ENCODE measurements at places on chromosomes 6 and 20.

- no peak for DNase-seq
Measured at GRCh38 chr6:145749632-145750031, 14.3 kb upstream of the EPM2A start.

GRCh38 chr6:6925391-6926164 is 182.2 kb upstream of the RREB1 start:
- DNase-seq = no peak

DNA sequence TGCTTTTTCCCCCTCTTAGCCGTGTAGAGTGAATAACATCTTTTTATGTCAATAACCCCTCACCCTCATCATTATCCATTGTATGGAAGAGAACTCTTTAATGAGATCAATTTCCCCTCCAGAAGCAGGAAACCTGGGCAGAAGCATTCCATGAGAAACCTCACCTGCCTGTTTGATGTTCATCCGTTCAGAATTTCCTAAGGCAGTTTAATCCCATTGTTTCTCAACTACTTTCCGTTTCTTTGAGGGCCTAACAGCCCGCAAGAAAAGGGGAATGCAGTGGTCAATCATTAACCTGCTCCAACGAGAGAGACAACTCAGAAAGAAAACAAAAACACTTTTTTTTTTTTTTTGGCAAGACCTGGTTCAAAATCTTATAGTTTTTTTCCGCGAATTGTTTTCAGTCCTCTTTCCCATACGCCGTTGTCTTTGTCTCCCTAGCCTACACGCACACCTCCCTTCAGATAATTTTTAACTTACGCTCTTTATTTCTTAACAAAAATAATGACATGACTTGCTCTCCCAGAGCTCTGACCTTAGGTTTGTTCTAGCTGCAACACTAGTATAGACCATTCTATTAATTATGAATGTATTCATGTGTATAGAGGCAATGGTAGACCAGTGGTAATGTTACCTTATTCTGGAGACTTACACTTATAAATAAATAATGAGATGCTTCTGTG is 25.6 kb upstream of the ID4 start:
- DNase-seq = no peak

DNA sequence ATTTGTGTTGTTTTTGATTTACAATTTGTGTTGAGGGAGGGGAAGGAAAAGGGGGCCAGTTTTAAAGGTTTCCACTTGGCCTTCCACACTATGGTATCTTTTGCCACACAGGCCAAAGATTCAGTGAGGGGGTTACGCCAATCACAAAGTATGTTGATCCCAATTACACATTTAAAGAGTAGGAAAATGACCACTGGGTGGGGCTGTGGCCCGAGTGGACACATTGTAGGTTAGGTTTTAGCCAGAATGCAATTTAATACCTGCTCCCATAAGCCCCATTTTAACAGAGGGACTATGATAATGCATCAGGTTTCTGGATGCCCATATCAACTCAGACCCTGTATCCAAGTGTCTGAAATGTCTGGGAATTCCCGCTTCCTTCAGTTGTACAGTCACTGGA is 15.6 kb downstream of the VGLL2 start:
- no peak for DNase-seq

GRCh38 chr20:60066438-60066823 is 108.2 kb downstream of the CDH26 start:
- DNase-seq = no peak

DNA sequence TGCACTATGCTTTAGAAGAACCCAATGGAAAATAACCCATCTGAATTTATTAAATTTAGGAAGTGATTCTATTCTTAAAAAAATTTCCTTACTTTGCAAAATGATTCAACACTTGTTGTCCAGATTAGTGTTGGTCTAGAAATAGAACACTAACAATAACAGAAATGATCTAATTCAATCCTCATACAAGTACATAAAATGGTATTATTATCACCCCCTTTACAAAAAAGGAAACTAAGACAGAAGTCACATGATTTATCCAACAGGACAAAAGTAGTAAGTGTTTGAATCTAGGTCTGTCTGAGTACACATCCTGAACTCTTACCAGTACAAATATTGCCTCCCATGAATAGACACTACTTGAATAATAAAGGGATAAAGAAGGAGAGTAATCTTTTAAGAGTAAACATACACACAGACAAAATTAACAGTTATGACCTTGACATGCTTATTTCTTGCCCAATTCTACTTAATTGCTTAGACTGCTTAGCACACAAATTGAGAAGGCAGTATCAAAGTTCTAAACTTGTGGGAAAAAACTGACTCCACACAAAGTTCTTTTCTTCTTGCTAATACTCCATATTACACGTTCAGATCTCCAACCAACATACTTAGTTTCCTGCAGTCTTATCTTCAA is 195.4 kb upstream of the RUNX2 start:
- no peak for DNase-seq

DNA sequence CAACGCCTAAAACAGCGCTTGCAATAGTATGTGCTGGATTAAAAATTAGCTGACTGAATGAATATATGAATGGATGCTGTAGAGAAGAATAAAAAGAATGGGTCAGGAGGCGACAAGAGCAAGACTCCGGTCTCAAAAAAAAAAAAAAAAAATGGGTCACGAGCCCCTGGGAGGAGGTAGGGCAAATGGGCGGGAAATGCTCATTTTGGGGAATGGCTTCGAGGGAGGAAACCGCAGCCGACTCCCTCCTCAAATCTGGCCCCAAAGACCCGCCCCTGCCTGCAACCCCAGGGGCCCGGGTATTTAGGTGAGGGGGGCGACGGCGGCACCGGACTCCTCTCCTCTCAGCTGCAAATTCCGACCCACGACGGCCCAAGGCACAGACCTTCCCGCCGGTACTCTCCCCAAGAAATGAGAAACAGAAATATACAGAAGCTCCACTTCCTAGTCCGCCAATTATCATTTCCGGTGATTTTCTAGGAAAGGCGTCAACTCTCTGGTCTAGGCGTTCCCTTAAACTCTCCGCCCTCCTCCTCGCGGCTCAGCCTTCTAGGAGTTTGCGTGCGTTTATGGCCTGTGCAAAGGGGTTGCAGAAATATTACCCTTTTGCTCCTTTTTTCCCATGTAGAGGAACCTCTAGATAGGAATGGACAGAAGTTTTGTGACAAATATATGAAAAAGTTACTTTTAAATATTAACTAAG is at the start of gene ZNF311:
Gene ZNF311, minus strand, starts transcription at position 133 of the 703 bp plus-strand sequence. CDS start 1,361 bp downstream, outside the sequence.
- DNase-seq = no peak

DNA sequence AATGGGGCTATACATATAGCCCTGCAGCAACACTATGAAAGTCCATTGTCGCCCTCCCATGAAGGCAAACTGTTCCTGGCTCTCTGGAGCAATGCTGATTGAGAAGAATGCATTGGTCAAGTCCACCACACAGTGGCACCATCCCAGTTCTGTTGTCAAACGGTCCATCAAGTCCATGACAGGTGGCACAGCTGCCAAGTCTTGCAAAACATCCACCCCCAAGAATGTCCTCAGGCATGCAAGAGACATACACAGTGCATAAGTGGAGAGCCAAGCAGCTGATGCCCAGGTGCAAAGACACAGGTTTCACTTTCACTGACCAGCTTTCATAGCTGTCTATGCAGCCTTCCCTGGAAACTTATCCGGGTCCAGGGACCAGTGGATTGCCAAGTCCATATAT is 17.5 kb downstream of the ZNF391 start:
- no peak for DNase-seq

DNA sequence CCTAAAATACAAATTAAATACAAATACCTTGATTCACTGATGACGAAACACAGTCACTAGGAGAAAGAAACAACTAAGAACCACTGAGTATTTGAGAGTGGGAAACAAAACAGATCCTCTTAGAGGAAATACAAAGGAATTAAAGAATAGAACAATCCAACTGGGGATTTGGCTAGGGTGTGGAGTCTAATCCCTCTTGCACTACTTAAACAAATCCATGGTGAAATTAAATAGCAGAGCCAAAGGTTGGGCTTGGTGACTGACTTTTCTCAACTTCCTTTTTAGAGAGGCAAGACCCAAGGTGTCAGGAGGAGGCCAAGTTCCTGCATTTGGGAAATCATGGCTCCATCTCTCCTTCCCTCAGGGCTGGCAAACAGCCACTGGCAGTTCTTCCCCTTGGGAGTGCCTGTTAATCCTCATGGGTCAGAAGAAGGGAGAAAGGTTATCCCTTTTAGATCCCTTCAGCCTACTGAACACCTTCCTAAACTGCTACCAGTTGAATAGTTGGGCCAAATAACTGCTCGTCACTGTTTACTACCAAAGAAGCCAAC is 101.2 kb upstream of the TRAF3IP2 start:
- DNase-seq = no peak

DNA sequence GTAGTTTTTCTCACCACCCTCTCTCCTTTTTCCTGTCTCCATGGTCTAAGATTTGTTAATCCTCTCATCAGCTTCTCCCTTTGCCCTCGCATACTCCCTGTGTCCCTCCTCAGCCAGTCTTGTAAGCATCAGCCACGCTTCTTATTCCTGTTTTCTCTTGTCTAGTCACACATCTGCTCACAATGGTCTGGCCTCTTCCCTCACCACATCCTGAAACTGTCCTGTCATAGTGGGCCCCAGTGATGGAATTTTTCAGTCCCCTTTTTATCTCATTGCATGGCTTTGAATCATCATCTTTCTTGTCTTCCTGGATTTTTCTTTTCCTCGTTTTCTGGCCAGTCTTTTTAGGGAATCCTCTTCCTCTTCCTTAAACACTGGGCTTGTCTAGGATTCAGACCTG is 57.2 kb downstream of the GFRA4 start:
- no peak for DNase-seq

DNA sequence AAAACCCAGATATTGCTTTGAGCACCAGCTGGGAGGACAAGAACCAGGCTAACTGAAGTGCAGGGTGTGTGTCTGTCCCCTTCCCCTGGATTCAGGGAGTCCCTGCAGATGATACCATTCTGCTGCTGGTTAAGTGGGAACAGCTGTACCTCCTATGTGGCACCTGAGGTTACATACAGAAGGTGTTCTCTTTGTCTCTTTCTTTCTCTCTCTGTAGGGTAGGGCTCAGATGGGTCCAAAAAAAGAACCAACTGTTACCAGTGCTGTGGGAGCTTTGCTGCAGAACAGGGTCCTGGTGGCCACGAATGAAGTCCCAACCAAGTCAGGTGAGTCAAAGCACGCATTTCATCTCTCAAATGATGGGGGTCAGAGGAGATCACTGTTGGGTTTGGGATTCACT is 38.6 kb downstream of the ZC2HC1B start:
- DNase-seq = no peak

- no peak for DNase-seq
Measured at GRCh38 chr20:52983726-52984450, 11.7 kb downstream of the TSHZ2 start.

DNA sequence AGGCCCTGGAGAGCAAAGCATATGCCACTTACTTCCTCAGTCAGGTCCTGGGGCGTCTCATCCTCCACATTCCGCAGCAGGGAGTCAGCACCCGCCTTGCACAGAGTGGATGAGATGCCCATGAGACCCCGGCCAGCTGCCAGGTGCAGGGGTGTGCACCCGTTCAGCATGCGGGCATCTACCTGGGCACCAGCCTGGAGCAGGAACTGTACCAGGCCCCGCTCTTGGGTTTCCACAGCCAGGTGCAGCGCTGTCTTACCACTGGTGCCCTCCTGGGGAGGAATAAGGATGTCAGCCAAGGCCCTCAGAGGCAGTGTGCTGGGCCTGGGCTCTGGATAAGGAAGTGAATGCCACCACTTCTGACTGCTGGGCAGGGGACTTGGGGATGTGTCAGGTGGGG is 2.7 kb upstream of the SLC35B2 start:
- DNase-seq = no peak

- DNase-seq = no peak
Measured at GRCh38 chr6:63486196-63486595, 86.1 kb upstream of the LOC128125822 start.

GRCh38 chr6:46893648-46894047 is 28.1 kb downstream of the ADGRF5 start:
- DNase-seq = no peak

- DNase-seq = no peak
Measured at GRCh38 chr6:36506611-36507010, 40.7 kb downstream of the STK38 start.

- DNase-seq = no peak
Measured at GRCh38 chr20:46289432-46289831, 18.9 kb downstream of the CDH22 start.

DNA sequence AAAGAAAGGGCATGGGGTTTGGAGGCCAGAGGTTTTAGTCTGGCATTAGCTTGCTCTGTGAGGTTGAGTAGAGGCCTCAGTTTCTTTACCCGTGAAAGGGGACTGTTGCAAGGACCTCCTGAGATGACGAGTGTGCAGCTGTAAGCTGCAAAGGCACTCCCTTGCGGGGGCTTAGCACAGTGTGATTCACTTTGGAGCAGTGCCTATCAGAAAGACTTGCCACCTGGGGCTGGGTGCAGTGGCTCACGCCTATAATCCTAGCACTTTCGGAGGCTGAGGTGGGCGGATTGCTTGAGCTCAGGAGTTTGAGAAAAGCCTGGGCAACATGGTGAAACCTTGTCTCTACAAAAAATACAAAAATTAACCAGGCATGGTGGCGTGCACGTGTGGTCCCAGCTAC is 7.5 kb upstream of the BAK1 start:
- no peak for DNase-seq

DNA sequence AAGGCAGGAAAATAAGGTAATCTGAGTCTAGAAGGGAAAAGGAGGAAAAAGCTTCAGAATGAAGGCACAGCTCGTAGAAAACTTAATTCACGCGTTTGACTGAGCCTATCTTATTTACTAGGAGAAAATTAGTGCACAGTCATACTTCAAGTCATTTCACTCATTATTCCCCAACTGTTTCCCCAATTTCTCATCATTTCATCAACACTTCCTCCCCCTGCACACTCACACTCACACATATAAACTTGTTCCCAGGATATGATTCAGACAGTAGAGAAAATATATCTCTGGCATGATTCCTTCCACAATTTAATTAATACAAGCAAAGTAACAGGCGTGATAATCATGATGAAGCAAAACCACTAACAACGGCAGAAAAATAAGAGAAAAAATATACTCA is 94.5 kb upstream of the F13A1 start:
- no peak for DNase-seq

DNA sequence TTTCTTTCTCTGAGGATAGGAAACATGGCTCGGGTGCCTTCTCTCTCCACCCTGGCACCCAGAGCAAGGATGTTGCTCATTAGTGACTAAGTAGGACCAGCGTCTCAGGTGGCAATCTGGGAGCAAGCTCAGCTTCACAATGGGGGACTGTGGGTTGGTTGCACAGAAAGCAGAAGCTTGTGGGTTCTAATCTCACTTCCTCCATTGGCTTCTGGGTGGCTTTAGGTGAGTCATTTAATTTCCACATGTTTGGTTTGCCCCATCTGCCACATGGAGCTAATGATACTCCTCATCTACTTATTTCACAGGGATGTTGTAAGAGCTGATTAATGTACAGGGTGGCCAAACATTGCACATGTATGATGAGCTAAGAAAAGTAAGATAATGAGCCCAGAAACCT is 54.8 kb upstream of the AKIRIN2 start:
- DNase-seq = peak; percentile 22

GRCh38 chr6:33885132-33886057 is 81.6 kb upstream of the MLN start:
- no peak for DNase-seq

- DNase-seq = no peak
Measured at GRCh38 chr6:170265655-170266054, 25.2 kb downstream of the DLL1 start.

Data from stimulated activated CD8-positive, alpha-beta memory T cell treated with anti-CD3 and anti-CD28 coated beads, Interleukin-15, amount 100 ng/mL, for 4 hours (primary cell).